ENCODE measurements at places on chromosomes 4 and X.

GRCh38 chrX:40544343-40545266, 36.2 kb upstream of the ATP6AP2 start:
- DNase-seq = no peak

GRCh38 chr4:129218897-129219296, 122.9 kb downstream of the C4orf33 start:
- DNase-seq = no peak

- DNase-seq = no peak
Observed at GRCh38 chrX:25039036-25039435, 23.3 kb upstream of the ARX start.

DNA sequence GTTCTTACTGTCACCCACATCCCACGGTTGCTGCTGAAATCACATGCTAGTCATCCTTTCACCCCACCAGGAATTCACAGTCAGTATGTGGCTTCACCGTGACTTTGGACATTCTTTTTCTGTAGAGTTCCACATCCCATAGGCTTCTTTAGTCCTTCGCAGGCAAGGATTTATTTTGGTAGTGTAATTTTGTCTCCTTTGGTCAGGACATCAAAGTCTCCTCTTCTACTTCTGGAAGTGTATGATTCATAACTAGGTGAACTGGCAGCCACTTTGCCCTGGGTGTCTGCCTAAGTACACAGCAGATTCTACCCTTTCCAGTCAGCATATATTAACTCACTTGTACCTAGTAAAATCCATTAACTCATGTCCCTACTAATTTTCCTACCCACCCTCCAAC, 38.3 kb upstream of the MMAA start:
- no peak for DNase-seq

GRCh38 chrX:66635360-66635759, 3.5 kb downstream of the EDA2R start:
- no peak for DNase-seq

DNA sequence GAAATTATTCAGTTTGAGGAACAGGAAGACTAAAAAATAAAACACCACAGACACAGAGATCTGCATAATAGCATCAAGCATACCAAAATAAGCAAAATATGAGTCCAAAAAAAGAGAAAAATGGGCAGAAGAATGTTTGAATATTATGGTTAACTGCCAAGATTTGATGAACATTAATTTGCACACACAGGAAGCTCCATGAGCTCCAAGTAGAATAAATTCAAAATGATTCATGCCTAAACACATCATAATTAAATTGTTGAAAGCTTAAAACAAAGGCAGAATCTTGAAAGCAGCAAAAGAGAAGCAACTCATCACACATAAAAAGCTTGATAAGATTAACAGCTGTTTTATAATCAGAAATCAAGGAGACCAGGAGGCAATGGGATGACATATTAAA, 156.6 kb upstream of the ARSJ start:
- DNase-seq = no peak

DNA sequence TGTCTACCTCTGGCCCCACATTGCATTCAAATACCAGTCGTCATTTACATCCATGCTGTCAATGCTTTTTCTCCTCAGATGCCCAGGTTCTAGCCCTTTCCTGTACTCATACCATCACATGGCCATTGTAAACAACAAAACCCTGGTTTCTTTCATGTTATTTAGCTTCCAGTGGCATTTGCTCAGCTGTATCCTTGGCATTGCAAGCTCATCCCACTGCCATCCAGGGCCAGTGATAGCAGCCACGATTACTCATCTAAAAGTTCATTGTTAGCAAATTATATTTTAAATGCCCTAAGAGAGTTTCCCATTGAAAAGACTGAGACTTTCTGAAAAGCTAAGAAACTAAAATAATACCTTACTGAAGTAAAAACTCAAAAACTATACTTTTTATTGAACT, 34.0 kb downstream of the VEGFC start:
- DNase-seq = no peak

- no peak for DNase-seq
Observed at GRCh38 chr4:140937866-140938265, 181.7 kb upstream of the TBC1D9 start.

GRCh38 chr4:39987485-39987884, 9.8 kb upstream of the PDS5A start:
- DNase-seq = no peak

DNA sequence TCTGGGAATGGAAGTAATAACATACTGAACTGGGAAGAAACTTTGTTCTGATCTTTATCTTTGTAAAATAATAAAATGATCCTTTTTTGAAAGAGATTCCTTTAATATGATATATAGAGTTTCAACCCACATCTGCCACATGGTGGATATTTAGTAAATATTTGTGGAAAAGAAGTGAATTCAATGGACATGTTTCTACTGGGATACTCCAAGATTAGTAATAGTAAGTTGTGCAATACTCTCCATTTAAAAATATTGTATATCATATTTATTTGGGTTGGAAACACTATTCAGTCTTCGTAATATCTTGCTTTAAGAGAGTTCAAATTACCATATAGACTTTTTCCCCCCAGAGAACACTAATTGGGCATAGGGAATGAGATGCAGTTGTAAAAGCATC, 17.8 kb upstream of the ARSJ start:
- no peak for DNase-seq

Measured in GOT3 (cell line).